CD14-positive monocyte (primary cell): ENCODE measurements at places on chromosomes 5 and 9. TPM values are rescaled to one million over a fixed set of nuclear protein-coding genes. Genes with fewer than 3 reads are reported as not detected.
A peak's percentile ranks its signal among the peaks of the same experiment; 100 is the strongest.

COL15A1 gene
- 0.11 TPM for polyA plus RNA-seq

GRCh38 chr5:131944702-131945550 is 537 bp downstream of the MEIKIN start:
- DNase-seq: peak; percentile 72

- DNase-seq: no peak
These were observed 41.2 kb upstream of the FLT4 start for GRCh38 chr5:180690562-180690961.

- DNase-seq: peak; percentile 26
These were observed 518 bp downstream of the UBE2B start for GRCh38 chr5:134371834-134372340.

- no peak for DNase-seq
These were observed 212.9 kb downstream of the MAPKAP1 start for GRCh38 chr9:125493881-125494652.

GRCh38 chr5:16160706-16161105 is 18.9 kb downstream of the MARCHF11 start:
- no peak for DNase-seq

DNA sequence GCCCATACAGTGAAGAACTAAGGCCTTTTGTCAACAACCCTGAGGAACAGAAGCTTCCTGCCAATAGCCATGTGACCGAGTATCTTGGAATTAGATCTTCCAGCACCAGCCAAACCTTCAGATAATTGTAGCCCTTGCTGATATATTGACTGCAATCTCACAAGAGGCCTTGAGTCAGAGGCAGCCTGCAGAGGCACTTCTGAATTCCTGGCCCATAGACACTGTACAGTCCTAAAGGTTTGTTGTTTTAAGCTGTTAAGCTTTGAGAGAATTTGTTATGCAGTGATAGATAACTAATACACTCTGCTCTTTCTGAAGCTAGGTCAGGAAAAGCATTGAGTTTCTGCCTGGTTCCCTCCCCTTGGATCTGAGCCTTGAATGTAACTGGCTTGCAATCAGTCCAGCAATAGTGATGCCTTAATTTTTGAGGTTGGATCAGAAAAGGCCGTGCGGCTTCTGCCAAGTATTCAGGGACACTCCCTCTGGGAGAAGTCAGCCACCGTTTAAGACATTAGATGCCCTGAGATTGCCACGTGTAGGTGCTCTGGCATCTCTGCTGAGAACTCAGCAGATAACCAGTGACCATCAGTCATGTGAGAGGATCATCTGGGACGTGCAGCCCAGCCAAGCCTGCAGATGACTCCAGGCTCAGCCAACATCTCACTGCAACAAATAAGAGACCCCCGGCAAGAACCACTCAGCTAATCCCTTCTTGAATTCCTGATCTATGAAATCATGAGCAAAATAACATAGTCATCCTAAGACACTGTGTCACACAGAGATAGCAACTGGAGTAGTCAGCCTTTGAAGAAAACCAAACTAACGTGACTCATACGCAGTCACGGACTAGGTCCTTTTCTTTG is 126.8 kb upstream of the STC2 start:
- DNase-seq: no peak

DNA sequence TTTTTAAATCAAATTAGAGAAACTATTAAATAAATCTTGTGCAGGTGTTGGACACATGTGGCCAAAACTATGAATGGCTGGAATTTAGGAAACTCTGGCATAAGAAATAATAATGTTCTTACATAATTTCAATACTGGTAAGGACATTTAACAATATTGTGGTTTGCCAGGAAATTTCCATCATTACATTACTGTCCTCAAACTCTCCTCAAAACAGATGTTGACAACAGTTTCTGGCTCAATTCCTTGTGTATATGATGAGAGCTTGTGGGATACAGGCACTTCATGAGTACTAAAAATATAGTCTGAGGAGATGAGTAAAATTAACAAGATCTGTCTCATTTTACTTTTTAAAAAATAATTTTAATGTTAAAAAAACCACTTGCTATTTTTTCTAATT is 27.9 kb downstream of the MCTP1 start:
- DNase-seq: no peak

DNA sequence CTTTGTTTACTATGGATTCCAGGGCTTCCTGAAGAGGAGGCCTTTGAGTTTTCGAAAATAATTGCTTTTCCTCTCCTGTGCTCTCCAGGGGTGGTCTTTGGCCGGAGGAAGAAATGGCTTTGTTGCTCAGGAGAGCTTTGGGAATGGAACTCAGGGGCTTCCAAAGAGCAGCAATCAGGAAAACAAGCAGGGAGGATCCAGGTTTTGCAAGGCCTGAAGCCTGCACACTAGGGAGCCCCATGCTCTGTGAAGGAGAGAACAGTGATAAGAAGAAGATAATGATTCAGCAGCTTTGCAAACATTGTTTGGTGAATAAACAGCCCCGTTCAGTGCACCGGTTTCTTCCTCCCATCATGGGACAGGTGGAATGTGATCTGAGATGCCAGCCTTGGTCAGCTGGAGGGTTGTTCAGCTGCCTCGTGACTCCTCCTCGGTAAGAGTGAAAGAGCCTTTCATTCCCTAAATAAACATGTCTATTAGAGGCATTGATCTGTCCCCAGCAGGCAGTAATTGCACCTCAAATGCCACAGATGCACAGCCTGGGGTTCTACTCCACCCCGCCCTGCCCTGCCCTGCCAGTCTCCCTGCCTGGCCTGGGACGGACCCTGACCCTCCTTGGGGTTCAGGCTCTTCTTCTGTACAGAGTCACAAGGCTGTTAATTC is 11.5 kb upstream of the ALDH1B1 start:
- DNase-seq: no peak

DNA sequence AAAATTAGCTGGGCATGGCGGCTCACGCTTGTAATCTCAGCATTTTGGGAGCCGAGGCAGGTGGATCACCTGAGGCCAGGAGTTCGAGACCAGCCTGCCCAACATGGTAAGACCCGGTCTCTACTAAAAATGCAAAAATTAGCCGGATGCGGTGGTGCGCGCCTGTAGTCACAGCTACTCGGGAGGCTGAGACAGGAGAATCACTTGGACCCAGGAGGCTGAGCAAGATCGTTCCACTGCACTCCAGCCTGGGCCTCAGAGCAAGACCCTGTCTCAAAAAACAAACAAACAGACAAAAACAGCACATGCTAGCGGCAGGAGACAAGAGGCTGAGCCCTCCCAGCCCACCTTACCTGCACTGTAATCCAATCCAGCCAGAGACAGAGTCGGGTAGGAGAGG is 1.1 kb upstream of the DOLPP1 start:
- no peak for DNase-seq
